ENCODE measurements at places on chromosomes 12 and 14.

DNA sequence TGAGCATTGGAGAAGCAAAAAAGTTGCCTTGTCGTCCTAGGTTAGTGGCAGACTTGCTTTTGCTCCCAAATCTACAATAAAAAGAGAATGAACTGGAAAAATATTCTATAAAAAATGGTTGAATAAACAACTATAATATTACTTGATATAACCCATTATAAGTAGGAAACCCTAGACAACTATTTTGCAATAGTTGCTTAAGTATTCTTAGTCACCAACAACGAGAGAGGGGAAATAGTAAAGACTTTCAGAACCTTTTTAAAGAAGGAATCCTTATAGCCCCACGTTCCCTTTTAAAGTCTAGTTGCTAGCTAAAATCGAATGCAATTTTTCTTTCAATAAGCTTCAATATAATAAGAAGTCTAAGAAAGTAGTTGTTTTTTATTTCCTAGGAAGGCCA is 17.5 kb downstream of the AQP6 start:
- DNase-seq = no peak

- DNase-seq = no peak
These were observed 44.8 kb downstream of the CCDC91 start for GRCh38 chr12:28235015-28235414.

GRCh38 chr14:22475381-22475780 is 113.6 kb downstream of the DAD1 start:
- DNase-seq = no peak

DNA sequence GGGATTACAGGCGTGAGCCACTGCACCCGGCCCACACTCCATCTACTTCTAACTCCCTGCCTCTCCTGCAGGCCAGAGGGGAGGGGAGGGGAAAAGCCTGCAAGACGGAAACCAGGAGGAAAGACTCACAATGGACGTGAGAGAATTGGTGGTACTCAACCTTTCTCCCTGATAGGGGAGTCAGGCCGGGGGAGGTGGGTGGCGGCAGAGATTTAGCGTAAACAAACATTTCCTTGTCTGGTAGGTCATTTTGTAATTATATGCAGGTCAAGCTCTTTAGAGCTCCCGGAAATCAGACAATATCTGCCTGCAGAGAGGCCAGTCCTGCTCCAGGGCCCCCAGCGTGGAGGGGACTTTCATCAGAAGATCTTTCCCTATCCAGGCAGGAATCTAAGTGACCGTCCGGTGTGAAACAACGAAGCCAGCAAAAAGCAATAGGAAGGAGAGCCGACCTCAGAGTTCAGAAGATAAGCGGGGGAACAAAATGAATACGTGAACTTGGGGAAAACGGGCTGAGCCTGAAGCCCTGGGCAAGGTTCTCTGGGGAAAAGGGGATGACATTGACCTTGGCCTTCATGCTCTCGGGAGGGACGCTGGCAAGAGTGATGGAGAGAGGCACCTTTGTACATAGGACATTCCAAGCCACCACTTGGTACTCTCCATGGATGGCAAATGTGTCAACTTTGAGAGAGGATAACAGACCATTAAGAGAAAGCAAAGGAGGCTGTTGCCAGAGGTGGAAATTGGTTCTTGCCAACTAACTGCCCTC is 62.3 kb downstream of the SPRING1 start:
- DNase-seq = no peak

DNA sequence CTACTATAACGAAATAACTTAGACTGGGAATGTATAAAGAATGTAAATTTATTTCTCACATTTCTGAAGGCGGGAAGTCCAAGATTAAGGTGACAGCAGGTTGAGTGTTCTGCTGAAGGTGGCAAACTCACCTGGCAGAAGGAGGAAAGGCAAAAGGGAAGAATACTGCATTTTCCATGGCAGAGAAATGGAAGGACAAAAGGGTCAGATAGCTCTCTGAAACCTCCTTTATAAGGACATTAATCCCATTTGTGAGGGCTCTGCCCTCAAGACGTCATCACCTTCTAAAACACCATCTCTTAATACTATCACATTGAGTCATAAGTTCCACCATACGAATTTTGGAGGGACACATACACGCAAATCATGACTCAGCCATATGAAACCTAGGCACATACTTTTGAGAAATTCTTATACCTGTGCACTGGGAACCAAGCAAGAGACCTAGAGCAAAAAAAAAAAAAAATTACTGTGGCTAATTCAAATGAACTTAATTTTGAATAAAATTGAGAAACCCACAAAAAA is 1669.3 kb upstream of the FLRT2 start:
- no peak for DNase-seq

DNA sequence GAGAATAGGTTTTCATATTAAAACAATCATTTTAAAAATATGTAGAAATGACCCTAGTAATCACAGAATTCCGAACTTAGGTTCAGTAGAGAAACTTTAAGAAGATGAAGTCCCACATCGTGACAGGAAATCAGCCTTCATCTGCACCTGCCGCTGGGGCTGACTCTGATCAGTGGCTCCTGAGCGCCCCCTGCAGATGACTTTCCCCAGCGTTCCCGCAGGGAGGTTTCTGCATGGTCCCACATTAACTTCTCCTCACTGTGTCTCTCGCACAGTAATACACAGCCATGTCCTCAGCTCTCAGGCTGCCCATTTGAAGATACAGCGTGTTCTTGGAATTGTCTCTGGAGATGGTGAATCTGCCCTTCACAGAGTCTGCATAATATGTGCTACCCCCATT is 1131.1 kb downstream of the TMEM121 start:
- no peak for DNase-seq

DNA sequence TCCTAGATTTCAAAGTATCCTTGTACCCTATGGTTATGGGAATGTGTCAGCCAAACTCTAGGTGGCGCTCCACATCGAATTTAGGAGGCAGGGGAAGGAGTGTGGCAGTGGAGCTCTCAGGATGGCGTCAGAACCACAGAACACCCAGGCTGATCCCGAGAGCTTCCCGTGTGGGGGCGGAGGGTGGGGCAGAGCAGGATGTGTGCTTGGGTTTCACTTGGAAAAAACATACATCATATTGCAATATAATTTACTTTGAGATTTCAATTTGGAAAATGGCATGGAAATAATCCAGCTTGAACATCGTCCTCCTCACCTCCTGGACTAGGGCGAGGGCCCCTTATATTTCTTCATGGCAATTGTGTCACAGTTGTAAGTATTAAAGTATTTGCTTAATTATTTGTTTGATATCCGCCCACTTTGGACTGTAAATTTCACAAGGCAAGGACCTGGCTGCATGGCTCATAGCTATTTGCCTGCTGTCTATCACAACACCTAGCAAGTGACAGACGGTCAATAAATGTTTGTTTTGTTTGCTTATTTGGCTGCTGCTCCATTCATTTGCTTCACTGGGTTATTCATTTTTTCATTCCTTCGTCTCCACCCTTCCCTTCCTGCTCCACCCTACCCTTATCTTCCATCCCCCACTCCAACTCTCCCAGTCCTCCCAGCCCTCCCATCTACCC is 221.5 kb upstream of the HMGA2 start:
- no peak for DNase-seq

DNA sequence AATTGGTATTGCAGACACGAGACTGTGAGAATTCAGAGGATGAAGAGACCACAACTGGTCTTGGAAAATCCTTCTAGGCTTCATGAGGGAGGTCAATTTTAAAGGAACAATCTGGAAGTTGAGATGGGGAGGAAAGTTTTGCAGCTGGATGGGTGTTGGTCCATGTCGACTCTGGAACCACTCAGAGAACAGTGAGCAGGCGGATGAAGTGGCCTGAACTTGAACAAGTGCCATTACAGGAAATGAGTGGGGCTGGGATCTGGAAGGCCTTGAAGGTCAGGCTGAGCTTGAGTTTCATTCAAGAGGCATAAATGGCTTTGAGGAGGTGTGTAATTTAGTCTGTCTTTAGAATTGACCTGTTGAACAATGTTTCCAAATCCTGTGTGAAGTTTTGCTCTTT is 140.9 kb downstream of the GALC start:
- DNase-seq = no peak

GRCh38 chr12:30461026-30461615 is 234.5 kb downstream of the IPO8 start:
- DNase-seq = no peak

GRCh38 chr12:25186788-25187402 is 8.1 kb downstream of the DNAI7 start:
- DNase-seq = no peak

DNA sequence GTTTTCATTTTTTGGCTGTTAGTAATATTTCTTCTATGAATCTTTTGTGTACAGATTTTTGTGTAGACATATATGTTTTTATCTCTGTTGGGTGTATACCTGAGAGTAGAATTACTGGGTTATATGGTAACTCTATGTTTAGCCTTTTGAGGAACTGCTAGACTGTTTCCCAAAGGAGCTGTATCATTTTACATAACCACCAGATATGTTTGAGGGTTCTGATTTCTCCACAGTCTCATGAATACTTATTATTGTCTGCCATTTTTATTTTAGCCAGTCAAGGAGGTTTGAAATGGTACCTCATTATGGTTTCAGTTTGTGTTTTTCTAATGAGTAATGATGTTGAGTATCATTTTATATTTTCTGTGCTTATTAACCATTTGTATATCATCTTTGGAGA is 1.9 kb downstream of the PCNX4 start:
- DNase-seq = no peak

DNA sequence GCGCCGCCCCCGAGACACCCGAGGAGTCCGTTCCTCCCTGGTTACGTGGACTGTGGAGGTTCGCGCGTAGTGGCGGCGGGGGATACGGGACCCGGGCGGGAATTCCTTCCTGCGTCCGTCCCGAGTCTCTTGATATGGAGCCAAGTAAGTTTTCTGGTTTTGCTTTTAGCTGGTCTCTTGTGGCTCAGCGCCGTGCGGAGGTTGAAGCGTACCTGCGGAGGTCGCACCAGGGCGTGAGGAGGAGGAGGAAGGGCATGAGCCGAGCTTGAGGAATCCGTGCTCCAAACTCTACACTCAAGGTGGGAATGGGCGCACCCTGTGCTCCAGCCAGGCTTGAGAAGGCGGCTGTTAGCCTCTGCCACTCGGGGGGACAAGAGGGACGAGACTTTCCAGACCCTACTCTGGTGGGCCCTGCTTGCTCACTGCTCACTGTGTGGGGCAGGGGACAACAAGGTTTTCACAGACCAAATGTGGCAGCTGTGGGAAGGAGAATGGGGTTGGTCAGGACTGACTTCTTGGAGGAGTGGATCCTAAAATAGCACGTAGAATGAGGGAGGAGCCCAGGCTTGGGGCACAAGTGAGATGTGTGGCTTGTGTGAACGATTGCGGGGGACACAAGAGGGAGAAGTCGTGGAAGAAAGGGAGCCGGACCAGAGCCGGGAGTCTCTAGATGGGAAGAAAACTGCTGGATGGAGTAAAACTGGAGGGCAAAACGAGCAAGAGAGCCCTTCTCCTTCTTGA is 577 bp downstream of the ATG101 start:
- DNase-seq = no peak

- no peak for DNase-seq
These were observed 60.3 kb downstream of the SAMD4A start for GRCh38 chr14:54627219-54627539.

GRCh38 chr12:97471194-97471593 is 8.6 kb downstream of the RMST start:
- no peak for DNase-seq

DNA sequence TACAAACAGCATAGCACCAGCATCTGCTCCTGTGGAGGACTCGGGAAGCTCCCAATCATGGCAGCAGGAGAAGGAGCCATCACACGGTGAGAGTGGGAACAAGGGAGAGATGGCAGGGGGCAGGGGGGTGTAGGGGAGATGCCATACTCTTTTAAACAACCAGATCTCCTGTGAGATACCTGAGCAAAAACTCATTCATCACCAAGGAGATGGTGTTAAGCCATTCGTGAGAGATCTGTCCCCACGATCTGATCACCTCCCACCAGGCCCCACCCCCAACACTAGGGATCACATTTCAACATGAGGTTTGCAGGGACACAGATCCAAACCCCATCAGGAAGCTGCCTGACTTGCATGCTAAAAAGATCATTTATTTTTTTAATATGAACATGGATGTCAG is 499.3 kb downstream of the TMEM132D start:
- no peak for DNase-seq

DNA sequence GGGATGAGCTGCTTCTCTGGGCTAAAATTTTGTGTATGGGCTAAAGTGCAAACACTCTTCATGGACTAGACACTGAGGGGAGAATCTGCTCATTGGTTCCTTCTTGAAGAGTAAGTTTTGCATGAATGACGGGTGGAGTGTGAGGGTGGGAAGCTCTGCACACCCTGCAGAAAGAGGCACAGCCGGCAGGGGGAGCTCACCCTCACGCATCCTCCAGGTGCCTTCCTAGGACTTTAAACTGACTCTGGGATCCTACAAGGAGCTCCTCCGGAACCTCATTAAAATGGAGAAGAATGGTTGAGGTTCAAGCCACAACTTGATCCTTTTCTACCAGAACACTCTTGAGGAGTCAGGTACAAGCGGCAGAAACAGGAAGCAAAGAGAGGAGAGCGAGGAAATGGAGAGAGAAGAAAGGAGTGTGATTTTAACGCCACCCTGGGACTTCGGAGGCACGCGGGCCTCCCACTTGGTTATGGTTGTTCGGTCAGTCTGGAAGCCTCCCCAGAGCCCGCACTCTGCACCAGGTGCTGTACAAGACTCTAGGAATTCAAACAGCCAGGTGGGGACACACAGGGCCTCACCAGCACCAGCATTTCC is 87.5 kb downstream of the SETD3 start:
- no peak for DNase-seq

GRCh38 chr12:120750806-120751205 is 25.2 kb downstream of the ACADS start:
- no peak for DNase-seq

DNA sequence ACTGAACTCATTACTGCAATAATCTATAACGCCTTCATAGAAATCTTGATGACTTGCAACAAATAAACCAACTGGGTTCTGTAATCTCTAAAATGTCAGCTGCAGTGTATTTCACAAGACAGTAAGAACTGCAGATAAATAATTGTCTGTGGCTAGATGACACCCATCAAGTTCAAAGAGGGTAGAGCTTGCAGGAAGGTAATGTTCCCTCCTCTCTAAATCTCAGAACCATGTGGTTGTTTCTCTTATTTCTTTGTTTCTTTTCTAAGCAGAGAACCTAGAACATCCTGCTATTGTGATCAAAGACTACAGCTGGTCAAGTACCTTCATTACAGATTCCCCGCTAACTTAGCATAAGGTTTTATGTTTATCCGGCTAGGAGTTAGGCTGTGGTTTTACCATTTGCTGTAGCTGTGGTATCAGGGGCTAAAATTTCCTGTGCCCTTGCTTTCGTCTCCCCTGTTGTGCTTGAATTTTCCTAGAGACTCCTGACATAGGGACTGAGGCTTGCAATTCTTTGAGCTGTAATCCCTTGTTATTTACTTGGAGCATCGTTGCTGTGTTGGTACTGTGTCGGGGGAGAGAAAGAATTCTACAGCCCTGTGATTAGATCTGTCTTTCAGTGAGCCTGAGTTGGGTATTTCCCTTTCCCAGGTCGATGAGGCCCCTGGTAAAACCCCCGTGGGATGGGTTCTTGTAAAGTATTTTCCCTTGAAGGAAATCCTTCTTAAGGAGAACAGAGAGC is 253.1 kb upstream of the BTG1 start:
- DNase-seq = no peak

- no peak for DNase-seq
These were observed 7.3 kb downstream of the PAN2 start for GRCh38 chr12:56326533-56326932.
